ENCODE measurements at places on chromosomes 5 and 9.
A peak's percentile ranks its signal among the peaks of the same experiment; 100 is the strongest.

DNA sequence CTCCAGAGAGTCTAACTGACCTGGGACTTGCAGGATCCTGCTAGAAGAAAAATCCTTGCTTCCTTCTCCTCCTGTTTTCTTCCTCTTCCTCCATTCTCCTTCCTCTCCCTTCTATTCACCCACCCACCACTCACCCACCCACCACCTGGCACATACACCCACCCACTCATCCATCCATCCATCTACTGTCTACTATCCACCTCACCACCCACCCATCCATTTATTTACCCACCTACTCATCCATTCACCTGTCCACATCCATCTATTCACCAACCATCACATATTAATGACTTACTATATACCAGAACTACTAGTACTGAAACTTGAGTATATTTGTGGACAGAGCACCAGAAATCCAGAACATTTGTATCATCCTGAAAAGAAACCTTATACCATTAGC lies 49.4 kb downstream of the EHMT1 start:
- DNase-seq: no peak

- no peak for DNase-seq
These were observed 288.2 kb downstream of the NFIB start for GRCh38 chr9:14025741-14026140.

- DNase-seq: no peak
These were observed 7.8 kb upstream of the MYOZ3 start for GRCh38 chr5:150653145-150653761.

GRCh38 chr9:38301376-38302106 lies 91.0 kb upstream of the ALDH1B1 start:
- no peak for DNase-seq

DNA sequence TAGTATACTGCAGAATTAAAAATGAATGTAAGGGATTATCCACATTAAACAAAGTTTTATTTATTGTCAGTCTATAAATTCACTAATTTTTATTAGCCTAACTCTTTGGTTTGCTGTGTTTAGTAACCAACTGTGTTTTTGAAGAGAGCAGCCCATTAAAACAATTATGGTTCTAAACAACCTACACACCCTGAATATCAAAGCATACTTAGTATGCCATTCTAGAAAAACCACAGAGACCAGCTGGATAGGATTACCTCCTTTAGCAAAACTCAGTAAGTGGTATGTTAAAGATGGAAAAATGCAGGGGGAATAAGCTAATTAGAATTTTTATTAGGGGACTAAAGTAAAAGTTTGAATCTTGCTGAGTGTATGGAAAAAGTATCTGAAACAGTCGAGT lies 1981.7 kb upstream of the NUDT12 start:
- no peak for DNase-seq

- DNase-seq: no peak
These were observed 252.3 kb upstream of the HAPLN1 start for GRCh38 chr5:83972909-83973308.

DNA sequence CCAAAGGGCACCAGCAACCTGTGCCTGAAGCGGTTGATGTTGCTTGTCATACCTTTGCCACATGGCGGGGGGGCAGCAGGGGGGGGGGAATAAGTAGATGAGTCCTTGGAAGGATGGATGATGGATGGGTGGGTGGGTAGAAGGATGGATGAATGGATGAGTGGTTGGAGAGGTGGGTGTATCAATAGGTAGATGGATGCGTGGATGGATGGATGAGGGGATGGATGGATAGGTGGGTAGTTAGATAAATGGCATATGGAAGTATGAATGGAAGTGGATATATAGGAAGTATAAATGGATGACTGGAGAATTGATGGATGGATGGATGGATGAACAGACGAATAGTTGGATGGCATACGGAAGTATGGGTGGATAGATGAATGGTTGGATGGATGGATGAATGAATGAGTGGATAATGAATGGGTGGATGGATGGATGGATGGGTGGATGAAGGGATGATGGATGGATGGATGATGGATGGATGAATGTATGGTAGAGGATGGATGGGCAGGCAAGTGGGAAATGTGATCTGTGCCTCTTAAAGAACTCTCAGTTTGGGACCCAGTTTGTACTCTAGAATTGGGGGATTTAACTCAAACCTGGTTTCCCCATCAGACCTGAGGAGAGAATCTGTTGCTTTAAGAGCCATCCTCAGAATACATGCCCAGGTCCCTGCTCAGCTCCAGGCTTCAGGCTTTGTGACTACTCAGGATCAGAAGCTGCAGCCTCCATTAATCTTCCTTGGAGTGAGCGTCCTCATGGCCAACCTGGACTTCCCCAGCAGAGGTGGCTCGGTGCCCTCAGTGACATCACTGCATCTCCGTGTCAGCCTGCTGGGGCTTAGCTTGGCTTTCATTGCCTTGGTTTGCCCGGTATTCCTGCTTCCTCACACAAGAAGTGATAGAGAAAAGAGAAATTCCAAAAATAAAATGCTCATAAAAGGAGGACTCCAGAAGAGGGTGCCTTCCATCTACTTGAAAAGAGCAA lies 27.6 kb upstream of the SUSD3 start:
- DNase-seq: no peak

GRCh38 chr5:150409638-150410523 lies 2.8 kb downstream of the CD74 start:
- DNase-seq: peak; percentile 96

DNA sequence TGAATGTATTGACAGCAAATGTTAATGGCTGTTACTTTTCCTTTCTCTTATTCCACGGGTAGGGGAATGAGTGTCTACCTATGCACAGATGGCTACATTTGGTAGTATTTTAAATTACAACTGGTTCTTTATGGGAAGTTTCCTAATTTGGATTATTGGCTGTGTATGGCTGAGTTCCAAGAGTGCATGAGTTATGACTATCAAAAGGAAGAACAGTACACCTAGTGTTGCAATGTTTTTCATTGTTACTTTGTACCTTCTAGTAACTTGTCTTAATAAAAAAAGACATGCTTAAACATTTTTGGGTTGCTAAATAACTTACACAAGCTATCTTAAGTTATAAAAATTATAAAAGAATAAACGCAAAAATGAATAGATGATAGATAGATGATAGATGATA lies 35.8 kb upstream of the MAMDC2 start:
- DNase-seq: peak; percentile 78

DNA sequence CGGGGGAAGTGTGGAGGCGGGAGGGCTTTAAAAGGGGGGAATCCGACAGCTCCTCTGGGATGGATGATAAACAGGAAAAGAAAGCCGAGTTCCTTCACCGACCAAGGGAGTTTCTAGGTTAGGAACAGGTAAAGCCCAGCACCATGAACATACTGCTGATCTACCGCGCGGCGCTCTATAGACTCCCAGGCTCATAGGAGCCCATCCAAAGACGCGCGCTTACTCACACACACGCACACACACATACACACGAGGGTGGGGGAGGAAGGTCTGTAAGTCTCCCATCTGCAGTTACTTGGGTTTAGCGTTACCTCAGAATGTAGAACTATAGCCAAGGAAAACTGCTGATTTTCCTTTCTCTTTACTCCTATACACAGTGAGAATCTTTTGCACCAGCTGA lies 2.6 kb upstream of the GABRB2 start:
- no peak for DNase-seq

DNA sequence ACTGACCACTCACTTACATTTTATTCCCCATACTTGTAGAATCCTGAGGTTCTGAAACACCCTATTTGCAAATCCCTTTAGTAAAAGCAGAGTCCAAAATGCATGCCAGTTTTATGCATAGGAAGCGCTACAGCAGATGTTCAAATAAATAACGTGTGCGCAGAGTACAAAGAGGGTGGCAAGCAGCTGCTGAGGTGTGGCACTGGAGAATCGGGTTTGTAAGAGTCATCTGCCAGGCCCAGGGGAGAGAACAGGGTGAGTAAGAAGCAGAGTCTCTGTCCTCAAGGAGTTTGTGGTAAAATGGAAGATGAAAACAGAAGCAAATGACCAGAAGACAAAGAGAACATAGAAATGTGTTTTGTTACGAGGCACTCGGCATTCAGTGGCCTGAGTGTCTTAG lies 288.8 kb downstream of the GLIS3 start:
- no peak for DNase-seq

- peak; percentile 63 for DNase-seq
These were observed 211.7 kb downstream of the LRRC70 start for GRCh38 chr5:62790348-62790747.

DNA sequence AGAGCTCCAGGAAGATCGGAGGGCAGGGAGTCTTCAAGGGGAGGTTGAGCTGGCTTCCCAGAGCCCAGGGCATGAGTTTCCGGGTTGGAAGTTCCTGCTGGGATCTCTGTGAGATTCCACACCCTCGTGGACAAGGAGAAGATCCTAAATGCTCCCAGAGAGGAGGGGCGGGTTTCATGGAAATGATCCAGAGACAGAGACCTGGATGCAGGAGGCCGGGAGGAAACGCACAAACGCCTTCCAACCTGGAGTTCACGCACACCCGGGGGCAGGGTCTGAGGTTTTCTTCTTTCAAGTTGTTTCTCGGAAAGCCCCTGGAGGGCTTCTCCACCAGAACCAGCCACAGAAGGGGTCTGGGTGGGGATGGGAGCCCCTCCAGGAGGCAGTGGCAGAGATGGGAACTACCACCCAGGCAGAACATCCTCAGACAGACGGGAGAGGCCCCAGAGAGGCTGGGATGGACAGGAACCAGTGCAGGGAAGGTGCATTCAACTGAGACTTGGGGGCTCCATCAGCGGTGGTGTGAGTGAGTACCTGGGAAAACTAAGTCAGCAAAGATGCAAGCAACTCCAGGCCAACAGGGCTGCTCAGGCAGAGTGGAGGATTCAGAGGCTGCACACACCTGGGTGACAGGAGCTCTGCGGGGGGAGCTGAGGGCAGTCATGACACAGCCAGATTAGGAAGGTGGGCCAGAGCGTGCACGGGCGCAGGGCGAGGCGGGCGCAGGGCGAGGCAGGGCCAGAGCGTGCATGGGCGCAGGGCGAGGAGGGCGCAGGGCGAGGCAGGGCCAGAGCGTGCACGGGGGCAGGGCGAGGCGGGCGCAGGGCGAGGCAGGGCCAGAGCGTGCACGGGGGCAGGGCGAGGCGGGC lies 52.1 kb upstream of the EXOC3 start:
- DNase-seq: no peak

DNA sequence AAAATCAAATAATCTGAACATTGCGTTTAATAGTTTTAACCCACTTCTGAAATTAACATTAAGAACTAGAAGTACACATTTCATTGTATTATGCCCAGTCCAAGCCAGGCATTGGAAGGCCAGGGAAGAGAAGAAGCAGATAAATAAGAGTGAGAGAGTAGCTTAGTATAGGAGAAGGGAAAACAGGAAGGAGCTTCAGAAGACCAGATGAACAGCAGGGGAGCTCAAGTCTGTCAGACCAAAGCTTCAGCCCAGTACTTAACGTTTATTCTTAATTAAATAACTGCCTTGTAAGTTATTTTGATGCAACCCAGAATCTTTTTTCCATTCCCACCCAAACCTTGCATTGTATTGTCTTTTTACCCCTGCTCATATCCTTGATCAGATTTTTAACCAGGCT lies 11.5 kb upstream of the FAM120AOS start:
- DNase-seq: no peak

- DNase-seq: no peak
These were observed 36.5 kb downstream of the SERINC5 start for GRCh38 chr5:80219391-80219790.

DNA sequence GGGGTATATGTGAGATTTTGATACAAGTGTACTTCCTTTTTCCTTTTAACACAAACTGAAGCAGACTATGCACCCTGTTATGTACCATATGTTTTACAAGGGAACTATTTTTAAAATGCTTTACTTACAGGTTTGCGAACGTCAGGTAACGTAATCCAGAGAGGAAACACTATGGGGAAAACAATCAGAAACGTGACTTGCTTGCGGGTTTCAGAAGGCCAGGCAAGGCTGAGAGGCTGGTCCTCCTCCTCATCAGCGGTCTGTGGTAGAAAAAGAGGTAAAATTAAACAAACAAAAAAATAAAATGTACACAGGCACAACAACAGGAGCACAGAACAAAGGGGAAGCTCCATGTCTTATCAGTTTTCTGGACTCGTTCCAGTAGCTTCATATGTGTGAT lies 141.2 kb downstream of the ACER2 start:
- DNase-seq: no peak

DNA sequence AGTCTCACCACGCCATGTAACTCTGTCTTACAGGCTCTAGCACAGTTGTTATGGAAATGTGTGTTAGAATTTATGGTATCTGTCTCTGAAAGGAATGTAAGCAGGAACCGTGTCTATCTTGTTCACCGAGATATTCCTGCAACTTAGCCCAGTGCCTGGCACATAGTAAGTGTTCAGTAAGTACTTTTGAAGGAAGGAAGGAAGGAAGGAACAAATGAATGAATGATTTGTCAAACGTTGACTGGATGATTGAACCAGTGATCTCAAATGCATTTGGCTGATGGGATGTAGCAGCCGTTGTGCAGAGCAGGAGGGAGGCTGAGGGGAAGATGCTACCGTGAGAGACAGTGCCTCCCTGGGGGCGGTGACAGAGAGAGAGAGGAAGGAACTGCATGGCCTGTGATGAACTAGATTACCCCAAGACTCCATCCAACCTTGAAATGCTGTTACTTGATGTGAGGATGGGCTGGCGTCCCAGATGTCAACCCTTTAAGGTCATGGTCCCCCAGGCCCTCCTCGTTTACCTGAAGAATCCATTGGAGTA lies 47.5 kb upstream of the PPARGC1B start:
- no peak for DNase-seq

GRCh38 chr9:133331641-133332380 lies 4.2 kb downstream of the SURF6 start:
- DNase-seq: no peak

DNA sequence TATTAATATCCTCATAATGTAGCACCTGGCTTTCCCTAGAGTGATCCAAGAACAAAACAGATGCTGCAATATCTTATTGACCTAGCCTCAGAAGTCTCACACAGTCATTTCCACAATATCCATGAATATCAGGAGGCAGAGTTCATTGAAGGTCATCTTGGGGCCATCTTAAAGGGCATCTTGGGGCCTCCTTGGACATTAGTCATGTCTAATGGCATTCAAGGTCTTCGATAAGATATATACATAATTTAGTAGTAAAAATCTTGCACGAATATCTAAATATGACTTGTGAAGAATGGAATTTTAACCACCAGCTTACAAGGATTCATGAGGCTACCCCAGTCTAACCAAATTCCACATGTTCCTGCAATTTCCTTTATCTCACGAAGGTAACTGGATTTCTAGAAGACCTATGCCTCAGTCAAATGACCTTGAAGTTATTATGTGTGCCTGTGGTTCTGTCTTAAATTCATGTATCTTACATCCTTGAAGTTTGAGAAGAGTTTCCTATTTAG lies 163.6 kb upstream of the SPEF2 start:
- no peak for DNase-seq

DNA sequence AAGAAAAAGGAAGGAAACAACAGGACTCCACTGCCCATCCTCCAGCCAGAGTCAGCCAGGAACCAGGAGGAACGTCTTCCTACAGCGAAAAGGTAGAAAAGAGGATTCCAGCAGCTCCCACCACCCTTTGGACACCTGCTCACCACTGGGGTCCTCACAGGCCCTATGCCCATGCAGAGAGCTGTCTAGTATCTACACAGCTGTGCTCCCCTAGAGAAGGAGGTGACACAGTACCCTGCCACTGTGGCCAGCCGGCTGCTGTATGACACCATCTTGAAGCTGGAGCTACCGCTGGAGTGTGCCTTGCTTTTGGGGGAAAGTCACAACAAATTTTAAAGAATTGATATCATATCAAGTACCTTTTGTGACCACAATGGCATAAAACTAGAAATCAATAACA lies 92.6 kb downstream of the GTF3C4 start:
- DNase-seq: no peak

- DNase-seq: no peak
These were observed 2.9 kb downstream of the STXBP1 start for GRCh38 chr9:127614961-127615360.

- no peak for DNase-seq
These were observed 522.3 kb upstream of the ST8SIA4 start for GRCh38 chr5:101425339-101425859.

All from MCF 10A (cell line).